ENCODE measurements at places on chromosomes 2 and 18.

- DNase-seq = no peak
Observed at GRCh38 chr2:204899983-204900382, 354.7 kb downstream of the PARD3B start.

DNA sequence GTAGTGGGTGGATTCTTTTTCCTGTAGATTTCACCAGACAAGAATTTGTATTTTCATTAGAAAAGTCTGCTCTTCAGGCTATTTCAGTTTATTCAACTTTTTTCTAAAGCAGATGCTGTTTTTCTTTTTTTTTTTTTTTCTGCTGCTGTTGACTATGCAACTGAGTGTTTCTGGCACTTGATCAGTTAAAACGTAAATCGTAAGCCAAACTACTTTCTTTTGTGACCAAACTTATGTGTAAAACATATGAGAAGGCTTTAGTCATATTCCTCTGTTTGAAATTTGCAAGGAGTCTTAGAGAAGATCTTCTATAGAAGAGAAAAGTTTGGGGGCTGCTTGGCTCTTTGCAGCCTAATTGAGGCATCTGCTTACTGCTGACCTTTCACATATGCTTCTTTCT is 170.1 kb downstream of the PARD3B start:
- DNase-seq = no peak

DNA sequence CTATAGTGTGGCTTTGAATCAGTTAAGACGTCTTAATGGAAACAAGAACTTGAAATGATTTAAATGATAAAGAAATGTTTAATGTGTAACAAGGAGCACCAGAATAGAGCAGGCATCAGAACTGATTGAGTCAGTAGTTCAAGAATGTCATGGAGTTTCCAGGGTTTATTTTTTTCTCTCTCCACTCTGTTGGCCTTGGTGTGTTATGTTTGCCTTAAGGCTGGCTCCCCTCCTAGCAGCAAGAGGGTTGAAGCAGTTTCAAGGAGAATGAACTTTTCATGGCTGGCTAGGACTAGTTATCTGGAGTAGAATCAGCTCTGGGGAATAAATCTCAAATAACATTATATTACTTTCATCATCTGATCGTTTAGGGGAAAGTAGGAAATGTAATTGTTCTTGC is 13.4 kb upstream of the GLS start:
- DNase-seq = no peak

DNA sequence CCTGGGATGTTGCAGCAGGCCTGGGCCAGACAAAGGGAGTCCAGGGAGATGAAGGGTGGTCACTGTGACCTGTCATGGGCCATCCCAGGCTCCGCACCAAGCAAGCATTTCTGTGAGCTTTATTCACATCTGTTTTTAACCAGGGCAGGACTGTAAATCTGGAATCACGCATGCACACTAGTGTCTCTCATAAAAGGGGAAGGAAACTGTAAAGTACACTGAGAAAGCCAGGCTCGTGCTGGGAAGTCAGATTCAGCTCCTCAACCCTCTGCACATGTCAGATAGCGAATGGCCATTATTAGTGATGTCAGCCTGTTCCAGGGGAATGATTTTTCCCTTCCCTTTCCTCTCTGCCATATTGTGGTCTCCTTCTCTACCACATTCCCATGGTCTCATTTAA is 818.6 kb upstream of the RAB6C start:
- no peak for DNase-seq

DNA sequence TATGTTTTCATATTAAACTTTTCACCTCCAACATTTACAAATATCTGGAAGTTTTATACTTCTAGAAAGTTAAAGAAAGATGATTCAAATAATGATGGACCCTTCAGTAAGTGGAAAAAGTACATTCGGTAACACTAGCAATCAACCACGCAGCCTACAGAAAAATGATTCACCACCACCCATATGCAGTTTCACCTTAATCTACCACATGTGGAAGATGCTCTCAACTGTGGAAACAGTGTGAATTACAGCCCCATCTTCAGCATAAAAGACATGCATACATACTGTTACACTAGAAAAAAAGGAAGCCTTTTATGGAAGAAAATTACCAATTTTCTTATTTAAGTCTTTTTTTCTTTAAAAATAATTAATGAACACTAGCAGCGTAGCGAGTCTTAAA is 1.1 kb downstream of the SLC38A11 start:
- DNase-seq = no peak
